Immature natural killer cell (primary cell): ENCODE measurements at places on chromosomes 12 and 14.
A peak's percentile ranks its signal among the peaks of the same experiment; 100 is the strongest.

GRCh38 chr12:125097427-125097826 lies 32.2 kb downstream of the AACS start:
- H3K4me3 ChIP-seq: no peak overlapping the region
- no peak overlapping the region for H3K27ac ChIP-seq
- H3K4me1 ChIP-seq: peaks cover 17% of the 10 kb centered on the region
- H3K36me3 ChIP-seq: peaks cover 16% of the 10 kb centered on the region
- H3K27me3 ChIP-seq: no peaks in the 10 kb centered on the region

DNA sequence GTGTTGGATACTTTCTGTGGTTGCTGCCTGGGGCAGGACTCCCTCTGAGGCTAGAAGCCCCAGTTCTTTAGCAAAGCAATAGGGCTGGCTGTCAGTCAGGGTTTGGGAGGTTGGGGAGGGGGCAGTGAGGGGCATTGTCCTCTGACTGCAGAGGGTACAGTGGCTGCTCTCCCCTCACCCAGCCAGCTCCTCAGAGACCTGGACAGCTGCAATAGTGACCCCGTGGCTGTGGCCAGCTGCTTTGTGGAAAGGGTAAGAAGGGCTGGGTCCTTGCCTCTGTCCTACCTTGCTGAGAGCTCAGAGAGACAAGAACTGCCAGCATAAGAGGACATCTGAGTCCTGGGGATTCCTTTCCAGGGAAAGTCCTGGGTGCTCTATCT lies 25.8 kb downstream of the PLEKHG3 start:
- H3K27ac ChIP-seq: peak overlapping the region; percentile 97
- no peak for DNase-seq
- H3K4me1 ChIP-seq: peaks cover 87% of the 10 kb centered on the region
- H3K27me3 ChIP-seq: peaks cover 3% of the 10 kb centered on the region
- peaks cover 23% of the 10 kb centered on the region for H3K36me3 ChIP-seq

DNA sequence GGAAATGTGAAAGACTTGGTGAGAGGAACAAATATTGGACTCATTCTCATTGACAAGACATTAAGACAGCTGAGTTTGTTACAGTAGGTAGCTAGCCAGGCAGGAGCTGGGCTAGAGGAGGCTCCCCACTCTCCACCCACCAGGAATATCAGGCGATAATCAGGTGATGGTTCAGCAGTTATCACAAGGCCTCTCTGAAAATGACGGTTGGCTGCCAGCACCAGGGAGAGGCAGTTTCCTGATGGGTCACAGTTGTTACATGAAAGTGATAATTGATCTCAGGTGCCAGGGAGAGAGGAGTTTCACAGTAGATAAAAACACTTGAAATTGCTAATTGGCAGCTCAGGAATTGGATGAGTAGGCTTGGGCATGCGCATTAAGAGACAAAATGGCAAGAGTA lies 116.5 kb downstream of the TMTC2 start:
- no peaks in the 10 kb centered on the region for H3K36me3 ChIP-seq
- no peaks in the 10 kb centered on the region for H3K27me3 ChIP-seq
- no peak overlapping the region for H3K4me3 ChIP-seq
- no peak for DNase-seq

DNA sequence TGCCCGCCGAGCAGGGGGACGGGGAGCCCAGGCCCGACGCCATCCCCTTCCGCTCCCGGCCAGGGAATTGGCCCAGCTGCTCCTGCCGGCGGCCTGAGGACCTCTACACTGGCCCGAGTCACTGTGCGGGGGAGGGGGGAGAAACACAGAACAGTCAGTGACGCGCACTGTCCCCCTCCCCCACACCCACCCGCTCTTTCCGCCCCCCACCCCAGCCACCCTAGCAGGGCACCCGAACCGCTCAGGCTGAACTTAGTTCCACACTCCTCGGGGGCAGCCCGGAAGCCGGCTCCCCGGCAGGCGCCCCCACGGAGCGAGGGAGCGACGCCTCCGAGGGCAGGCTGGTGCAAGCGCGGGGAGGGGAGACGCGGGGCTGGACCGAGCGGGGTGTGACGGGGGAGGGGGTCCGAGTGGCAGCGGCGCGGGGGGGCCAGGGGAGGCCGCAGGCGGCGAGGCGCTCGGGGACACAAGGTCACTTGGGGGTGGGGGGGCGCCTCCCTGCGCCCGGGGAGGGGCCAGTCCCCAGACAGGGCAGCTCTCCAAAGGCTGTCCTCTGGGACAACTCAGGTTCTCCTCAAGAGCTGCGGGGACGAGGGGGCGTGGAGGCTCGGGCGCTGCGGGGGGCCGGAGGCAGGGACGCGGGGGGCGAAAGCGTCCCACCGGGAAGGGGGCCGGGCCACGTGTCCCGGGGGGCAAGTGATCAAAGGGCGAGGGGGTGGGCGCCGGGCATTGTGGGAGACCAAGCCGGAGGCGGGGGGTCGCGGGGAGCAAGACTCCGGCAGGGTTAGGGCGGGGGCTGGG lies 648 bp downstream of the CHD4 start:
- H3K4me1 ChIP-seq: peaks cover 41% of the 10 kb centered on the region
- H3K4me3 ChIP-seq: peak overlapping the region; percentile 92
- H3K27ac ChIP-seq: peak overlapping the region; percentile 98
- peaks cover 13% of the 10 kb centered on the region for H3K36me3 ChIP-seq
- peak; percentile 73 for DNase-seq
- peaks cover 6% of the 10 kb centered on the region for H3K27me3 ChIP-seq

DNA sequence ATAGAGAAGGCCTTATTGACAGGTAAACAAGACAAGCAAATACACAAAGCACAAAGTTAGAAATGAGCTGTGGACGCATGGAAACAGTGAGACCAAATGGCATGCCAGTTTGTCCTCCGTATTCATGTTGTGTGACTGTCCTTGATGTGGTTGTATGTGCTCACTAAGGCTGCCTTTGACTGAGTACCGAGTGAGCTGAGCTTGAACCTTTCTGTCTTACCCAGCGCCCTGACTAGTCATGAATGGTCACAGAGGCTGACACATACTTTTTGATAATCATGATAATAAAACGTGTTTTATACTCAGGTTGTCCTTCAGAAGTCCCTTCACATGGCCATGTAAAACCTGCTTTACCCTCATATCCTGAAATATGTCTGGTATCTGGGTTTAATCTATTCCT lies 553 bp upstream of the CATSPERB start:
- H3K4me3 ChIP-seq: no peak overlapping the region
- no peaks in the 10 kb centered on the region for H3K4me1 ChIP-seq

DNA sequence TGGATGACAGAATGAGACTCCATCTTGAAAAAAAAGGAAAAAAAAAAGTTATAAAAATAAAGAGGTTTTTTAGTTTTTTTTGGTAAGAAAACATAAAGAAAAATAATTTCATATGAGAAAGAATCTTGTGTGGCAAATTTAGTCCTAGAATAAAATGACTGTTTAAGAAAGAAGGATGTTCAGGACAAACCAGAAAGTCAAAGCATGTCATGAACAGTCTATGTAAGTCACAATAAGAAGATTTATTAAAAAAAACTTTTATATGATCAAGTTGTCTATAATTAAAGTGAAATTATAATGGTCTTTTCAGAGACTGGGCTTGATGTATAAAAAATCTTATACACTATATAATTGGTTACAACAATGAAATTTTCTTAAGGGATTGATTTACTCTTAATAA lies 68.1 kb upstream of the HECTD1 start:
- H3K36me3 ChIP-seq: no peaks in the 10 kb centered on the region
- no peak overlapping the region for H3K4me3 ChIP-seq
- no peak for DNase-seq
- H3K27me3 ChIP-seq: peaks cover 4% of the 10 kb centered on the region
- no peaks in the 10 kb centered on the region for H3K4me1 ChIP-seq
- H3K27ac ChIP-seq: no peak overlapping the region

DNA sequence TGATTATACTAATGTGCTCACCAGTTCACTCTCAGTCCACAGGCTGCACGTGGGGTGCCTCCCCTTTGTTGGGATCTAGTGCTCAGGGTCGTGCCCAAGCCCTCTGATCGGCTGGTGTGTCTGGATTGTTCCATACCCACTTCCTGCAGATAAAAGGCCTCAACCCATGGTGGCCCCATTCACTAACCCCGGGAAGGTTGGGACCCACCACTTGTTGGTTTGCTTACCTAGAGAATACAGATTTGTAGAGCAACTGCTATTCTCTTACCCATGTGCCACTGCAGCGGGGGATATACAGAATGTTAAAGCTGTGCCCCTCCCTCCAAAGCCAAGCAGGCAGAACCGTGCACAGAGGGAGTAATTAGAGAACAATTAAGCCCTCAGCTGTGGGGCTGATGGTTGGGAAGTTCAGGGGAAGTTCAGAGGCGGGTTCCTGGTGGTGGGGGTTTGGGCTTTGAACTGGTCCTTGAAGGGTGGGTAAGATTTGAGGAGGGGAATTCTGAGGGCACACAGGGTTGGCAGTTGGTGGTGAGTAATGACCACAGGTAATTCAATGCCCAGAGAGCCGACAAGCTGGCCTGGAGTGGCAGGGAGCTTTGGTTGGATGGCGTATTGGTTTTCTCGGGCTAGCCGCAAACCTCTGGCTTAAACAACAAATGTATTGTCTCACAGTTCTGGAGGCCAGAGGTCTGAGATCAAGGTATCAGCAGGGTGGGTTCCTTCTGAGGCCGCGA lies 68.8 kb downstream of the ADCK1 start:
- peaks cover 10% of the 10 kb centered on the region for H3K36me3 ChIP-seq
- no peaks in the 10 kb centered on the region for H3K27me3 ChIP-seq
- H3K4me1 ChIP-seq: no peaks in the 10 kb centered on the region
- no peak overlapping the region for H3K27ac ChIP-seq

GRCh38 chr14:105924951-105925591 lies 398.7 kb downstream of the TMEM121 start:
- no peak overlapping the region for H3K27ac ChIP-seq
- DNase-seq: no peak
- H3K4me1 ChIP-seq: no peaks in the 10 kb centered on the region
- peaks cover 11% of the 10 kb centered on the region for H3K27me3 ChIP-seq
- no peak overlapping the region for H3K4me3 ChIP-seq
